ENCODE measurements at places on chromosomes 16 and 17. TPM values are rescaled to one million over a fixed set of nuclear protein-coding genes. Genes with fewer than 3 reads are reported as not detected.

ZNF287 gene
- polyA plus RNA-seq = 5.7 TPM

CPHXL2 gene
- not detected for polyA plus RNA-seq

KDM6B gene
- polyA plus RNA-seq = 12.5 TPM

C17orf107 gene
- polyA plus RNA-seq = 2.1 TPM

GCGR gene
- polyA plus RNA-seq = 0.10 TPM

PITPNM3 gene
- 5.2 TPM for polyA plus RNA-seq

CDK5R1 gene
- polyA plus RNA-seq = 8.5 TPM

SMARCE1 gene
- 134 TPM for polyA plus RNA-seq

TBC1D3C gene
- polyA plus RNA-seq = 0.94 TPM

MXRA7 gene
- polyA plus RNA-seq = 140 TPM

ARHGDIA gene
- 142 TPM for polyA plus RNA-seq

KLHL10 gene
- not detected for polyA plus RNA-seq

ABCA5 gene
- polyA plus RNA-seq = 17.7 TPM

LRRC46 gene
- polyA plus RNA-seq = 1.2 TPM

KRTAP4-4 gene
- not detected for polyA plus RNA-seq

HOXB9 gene
- 0.27 TPM for polyA plus RNA-seq

SMG1 gene
- polyA plus RNA-seq = 32.6 TPM

TMEM88 gene
- polyA plus RNA-seq = 17.7 TPM

HAP1 gene
- 0.07 TPM for polyA plus RNA-seq

BOLA2 gene
- polyA plus RNA-seq = 3.2 TPM

CSH1 gene
- polyA plus RNA-seq = 7.0 TPM

MAF gene
- polyA plus RNA-seq = 26.8 TPM

DOC2A gene
- 1.2 TPM for polyA plus RNA-seq

CLN3 gene
- polyA plus RNA-seq = 16.5 TPM

PRSS27 gene
- polyA plus RNA-seq = 1.2 TPM

CACNG4 gene
- polyA plus RNA-seq = 9.5 TPM

CES5A gene
- not detected for polyA plus RNA-seq

TBC1D3K gene
- polyA plus RNA-seq = 0.97 TPM

Measured in muscle of back (tissue), 13 donors.